Spleen (tissue), 13 donors: ENCODE measurements at places on chromosomes 11 and 22. TPM values are rescaled to one million over a fixed set of nuclear protein-coding genes. Genes with fewer than 3 reads are reported as not detected.

GRCh38 chr22:41048791-41049717 lies 43.3 kb upstream of the EP300 start:
- no peaks in the 10 kb centered on the region for H3K36me3 ChIP-seq
- peak overlapping the region; percentile 64 for H3K27ac ChIP-seq
- peak; percentile 76 for DNase-seq
- H3K4me1 ChIP-seq: peaks cover 38% of the 10 kb centered on the region
- H3K27me3 ChIP-seq: no peaks in the 10 kb centered on the region
- H3K4me3 ChIP-seq: no peak overlapping the region

DNA sequence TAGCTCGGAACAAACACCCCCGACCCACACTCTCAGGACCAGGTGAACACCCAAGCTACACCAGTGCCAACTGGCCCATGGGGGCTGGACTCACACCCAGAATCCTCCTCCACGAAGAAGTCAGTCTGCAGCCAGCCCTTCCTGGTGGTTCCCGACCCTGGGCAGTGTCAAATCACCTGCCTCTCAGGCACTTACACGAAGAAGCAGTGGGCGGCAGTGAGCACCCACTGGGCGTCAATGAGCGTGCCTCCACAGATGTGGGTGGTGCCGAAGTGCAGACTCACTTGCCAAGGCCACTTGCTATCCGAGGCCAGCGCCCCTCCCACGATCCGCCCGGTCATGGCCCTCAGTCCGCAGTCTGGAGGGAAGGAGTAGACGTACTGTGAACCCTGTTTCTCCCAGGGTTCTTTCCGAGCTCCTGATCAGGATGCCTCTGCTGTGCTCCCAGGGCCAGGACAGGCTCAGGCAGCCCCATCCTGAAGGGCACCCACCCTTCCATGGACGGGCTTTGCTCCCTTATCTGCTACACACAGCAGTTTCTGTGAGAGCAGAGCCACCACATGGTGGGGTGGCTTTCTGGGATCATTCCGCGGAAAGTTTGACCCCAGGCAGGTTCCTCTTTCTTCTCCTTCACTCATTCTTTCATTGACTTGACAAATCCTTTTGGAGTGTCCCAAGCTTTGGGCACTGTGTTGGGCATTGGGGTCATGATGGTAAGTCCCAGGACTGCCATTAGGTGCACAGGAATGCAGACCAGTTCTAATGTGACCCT lies 19.4 kb downstream of the TMPRSS13 start:
- no peaks in the 10 kb centered on the region for H3K27me3 ChIP-seq
- no peak overlapping the region for H3K4me3 ChIP-seq
- no peaks in the 10 kb centered on the region for H3K36me3 ChIP-seq
- H3K27ac ChIP-seq: no peak overlapping the region

DNA sequence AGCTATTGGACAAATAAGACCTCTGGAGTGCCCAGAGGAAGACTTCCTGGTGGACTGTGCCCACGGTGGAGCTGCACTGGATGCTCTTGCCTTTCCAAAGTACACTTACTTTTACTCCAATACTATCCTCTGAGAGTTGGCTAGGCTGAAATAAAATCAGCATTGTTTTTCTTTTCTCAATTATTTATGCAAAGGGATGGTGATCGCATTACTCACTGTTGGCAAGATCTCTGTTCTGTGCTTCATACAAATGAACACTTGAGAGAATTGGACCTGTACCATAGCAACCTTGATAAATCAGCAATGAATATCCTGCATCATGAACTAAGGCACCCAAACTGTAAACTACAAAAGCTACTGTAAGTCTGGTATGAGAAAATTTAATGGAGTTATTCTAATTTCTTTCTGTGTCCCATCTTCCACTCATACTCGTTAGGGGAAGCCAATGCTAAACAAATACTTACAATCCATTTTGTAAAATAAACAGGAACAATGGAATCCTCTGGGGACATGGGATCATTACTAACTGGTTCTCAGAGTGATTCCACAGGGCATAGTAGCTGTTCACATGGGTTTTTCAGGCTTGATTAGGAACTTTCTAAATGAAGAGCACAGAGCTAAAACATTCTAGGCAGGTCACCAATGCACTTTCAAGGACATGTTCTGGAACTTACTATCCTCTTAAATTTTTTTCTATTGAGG lies 26.3 kb downstream of the NLRP14 start:
- H3K4me1 ChIP-seq: no peaks in the 10 kb centered on the region
- H3K36me3 ChIP-seq: no peaks in the 10 kb centered on the region
- no peak for DNase-seq
- no peak overlapping the region for H3K27ac ChIP-seq
- H3K27me3 ChIP-seq: no peaks in the 10 kb centered on the region

DNA sequence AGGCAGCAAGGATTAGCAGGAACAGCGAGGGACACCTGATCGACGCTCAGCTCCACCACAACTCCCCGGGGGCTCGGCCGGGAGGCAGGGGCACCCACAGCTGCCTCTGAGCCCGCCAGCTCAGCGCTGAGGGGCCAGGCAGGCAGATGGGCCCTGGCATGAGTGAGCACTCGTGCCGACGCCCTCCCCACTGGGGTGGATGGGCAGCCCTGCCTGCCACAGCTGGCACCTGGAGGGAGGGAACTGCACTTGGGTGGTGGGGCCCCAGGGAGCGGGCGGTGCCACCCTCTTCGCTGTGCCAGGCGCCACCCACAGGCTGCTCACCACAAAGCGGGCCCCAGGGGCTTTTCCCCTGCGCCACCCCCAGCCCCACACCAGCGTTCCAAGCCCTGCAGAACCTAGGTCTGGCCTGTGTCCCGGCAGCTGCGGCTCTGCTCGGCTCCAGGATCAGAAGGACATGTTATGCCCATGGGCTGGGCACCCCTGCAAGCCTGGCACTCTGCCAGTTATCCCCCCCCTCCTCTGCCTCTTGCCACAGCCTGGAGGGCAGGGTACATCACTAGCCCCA lies 28.8 kb downstream of the WNT7B start:
- H3K4me3 ChIP-seq: no peak overlapping the region
- H3K4me1 ChIP-seq: peaks cover 17% of the 10 kb centered on the region
- H3K36me3 ChIP-seq: no peaks in the 10 kb centered on the region
- DNase-seq: peak; percentile 81

GRCh38 chr11:55714982-55715888 lies 53.2 kb downstream of the OR4C6 start:
- H3K27me3 ChIP-seq: no peaks in the 10 kb centered on the region
- H3K27ac ChIP-seq: no peak overlapping the region
- H3K4me3 ChIP-seq: no peak overlapping the region
- no peaks in the 10 kb centered on the region for H3K4me1 ChIP-seq

GRCh38 chr11:44033411-44033850 lies 14.3 kb upstream of the ACCSL start:
- no peaks in the 10 kb centered on the region for H3K27me3 ChIP-seq
- no peak overlapping the region for H3K27ac ChIP-seq
- H3K4me1 ChIP-seq: no peaks in the 10 kb centered on the region
- no peak for DNase-seq

- DNase-seq: no peak
- H3K27me3 ChIP-seq: no peaks in the 10 kb centered on the region
- peaks cover 8% of the 10 kb centered on the region for H3K4me1 ChIP-seq
- peak overlapping the region; percentile 65 for H3K27ac ChIP-seq
Measured at GRCh38 chr22:30717331-30717921, 22.8 kb downstream of the OSBP2 start.

DNA sequence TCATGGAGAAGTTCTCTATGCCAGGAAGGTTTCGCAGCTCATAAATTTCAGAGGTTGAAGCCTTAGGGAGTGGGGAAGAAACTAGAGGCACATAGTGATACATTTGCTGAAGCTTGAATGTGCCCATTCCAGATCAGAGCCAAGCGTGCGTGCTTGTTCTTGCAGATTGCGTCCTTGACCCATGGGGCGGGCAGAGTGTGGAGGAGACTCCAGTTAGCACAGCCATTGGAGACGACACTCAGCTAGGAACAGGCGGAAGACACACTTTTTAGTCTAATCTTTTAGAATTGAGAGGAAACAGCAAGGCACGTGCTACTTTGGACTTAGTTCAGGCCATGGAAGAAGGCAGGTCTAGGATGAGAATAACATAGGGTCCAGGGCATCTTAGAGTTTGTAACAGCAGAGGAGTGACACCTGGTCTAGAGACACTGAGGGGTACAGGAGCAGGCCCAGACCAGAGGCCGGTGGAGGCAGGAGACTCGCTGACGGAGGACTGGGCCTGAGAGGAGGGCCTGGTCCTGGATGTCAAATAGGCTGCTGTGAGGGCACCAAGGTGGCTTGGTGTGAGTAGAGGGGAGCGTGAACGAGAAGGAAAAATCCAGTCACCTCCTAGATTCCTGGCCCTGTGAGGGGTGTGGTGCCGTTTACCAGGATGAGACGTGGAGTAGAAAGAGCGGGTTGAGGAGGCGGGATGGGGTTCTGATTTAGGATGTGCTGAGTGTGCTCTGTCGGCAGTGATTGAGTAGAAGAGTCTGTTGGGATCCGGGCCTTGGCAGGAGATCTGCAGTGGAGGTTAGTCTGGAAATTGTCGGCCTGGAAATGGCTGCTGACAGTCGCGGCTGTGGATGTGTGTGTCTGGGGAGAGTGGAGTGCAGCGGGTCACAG lies 154.7 kb downstream of the TBC1D22A start:
- H3K27me3 ChIP-seq: no peaks in the 10 kb centered on the region
- H3K36me3 ChIP-seq: peaks cover 50% of the 10 kb centered on the region
- no peaks in the 10 kb centered on the region for H3K4me1 ChIP-seq
- H3K4me3 ChIP-seq: no peak overlapping the region

GRCh38 chr11:67640021-67640757 lies 626 bp upstream of the TBX10 start:
- no peaks in the 10 kb centered on the region for H3K36me3 ChIP-seq
- peaks cover 31% of the 10 kb centered on the region for H3K27me3 ChIP-seq
- no peak overlapping the region for H3K4me3 ChIP-seq
- H3K4me1 ChIP-seq: no peaks in the 10 kb centered on the region

GRCh38 chr22:33851821-33852384 lies 68.4 kb downstream of the LARGE1 start:
- no peaks in the 10 kb centered on the region for H3K27me3 ChIP-seq
- H3K4me3 ChIP-seq: no peak overlapping the region
- no peaks in the 10 kb centered on the region for H3K36me3 ChIP-seq
- H3K27ac ChIP-seq: no peak overlapping the region
- H3K4me1 ChIP-seq: peaks cover 23% of the 10 kb centered on the region
- no peak for DNase-seq

GRCh38 chr11:22703040-22703439 lies 36.6 kb downstream of the GAS2 start:
- no peak overlapping the region for H3K4me3 ChIP-seq
- DNase-seq: no peak
- no peaks in the 10 kb centered on the region for H3K36me3 ChIP-seq
- H3K27me3 ChIP-seq: no peaks in the 10 kb centered on the region
- H3K27ac ChIP-seq: no peak overlapping the region

DNA sequence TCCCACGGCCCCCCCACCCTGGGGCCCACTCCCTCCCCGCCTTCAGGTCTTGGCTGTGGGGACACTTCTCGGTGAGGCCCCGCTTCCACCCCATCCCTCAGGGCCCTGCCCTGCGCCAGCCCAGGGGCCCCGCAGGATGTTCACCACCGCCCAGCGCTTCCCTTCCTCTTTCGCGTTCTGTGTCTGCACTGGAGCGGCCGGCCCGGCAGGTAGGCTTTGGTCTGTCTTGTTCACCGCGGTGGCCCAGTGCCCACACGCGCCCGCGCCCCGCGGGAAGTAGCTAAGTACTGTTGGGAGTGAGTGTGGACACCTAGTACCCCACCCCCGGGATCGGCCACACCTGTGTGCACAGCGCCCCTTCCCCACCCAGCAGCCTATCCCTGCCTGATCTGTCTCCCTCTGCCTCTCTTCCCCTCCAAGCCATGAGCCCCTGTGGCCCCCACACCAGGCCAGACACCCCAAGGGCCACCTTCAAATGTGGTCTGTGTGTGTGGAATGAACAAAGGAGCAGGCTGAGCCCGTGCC lies 85.4 kb downstream of the WNT7B start:
- no peaks in the 10 kb centered on the region for H3K4me1 ChIP-seq
- H3K27me3 ChIP-seq: peaks cover 87% of the 10 kb centered on the region
- no peak overlapping the region for H3K27ac ChIP-seq
- peak; percentile 50 for DNase-seq

DNA sequence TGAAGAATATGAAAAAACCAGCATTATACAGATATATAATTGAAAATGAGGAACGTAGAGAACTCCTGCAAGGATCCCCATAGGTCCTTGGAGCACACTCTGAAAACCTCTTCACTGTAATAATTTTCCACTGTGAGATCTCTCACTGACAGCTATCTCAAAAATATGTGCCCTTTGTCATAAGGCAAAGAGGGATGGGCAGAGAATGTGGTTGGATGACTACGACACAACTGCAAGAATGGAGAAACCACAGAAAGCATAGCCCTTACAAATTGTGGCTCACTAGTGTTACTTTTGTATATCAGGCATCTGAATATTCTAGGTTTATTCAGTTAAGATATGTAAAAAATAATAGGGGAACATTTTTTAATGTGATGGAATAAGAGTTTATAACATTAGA lies 7.9 kb upstream of the CTSC start:
- no peak overlapping the region for H3K27ac ChIP-seq
- peaks cover 12% of the 10 kb centered on the region for H3K4me1 ChIP-seq
- H3K4me3 ChIP-seq: no peak overlapping the region
- no peaks in the 10 kb centered on the region for H3K36me3 ChIP-seq

DNA sequence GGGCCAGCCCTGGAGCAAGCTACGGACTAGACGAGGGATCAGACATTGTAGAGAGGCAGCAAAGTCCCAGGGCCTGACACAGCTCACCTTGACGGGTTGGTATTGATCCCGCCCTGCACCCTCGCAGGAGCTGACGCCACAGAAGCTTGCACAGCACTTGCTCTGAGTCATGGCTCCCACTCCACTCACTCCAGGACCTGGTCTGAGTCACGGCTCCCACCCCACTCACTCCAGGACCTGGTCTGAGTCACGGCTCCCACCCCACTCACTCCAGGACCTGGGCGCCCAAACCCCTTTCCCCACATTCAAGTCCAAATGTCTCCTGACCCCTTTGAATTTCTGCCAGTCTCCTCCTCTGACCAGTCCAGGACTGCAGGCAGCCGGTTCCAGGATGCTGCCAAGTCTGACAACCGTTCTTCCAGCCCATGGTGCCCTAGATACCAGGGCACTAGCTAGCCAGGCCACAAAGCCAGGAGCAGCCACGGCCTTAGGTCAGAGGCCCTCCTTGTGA lies 6.0 kb upstream of the PNPLA5 start:
- no peaks in the 10 kb centered on the region for H3K36me3 ChIP-seq
- H3K27ac ChIP-seq: no peak overlapping the region
- no peak overlapping the region for H3K4me3 ChIP-seq
- no peak for DNase-seq

DNA sequence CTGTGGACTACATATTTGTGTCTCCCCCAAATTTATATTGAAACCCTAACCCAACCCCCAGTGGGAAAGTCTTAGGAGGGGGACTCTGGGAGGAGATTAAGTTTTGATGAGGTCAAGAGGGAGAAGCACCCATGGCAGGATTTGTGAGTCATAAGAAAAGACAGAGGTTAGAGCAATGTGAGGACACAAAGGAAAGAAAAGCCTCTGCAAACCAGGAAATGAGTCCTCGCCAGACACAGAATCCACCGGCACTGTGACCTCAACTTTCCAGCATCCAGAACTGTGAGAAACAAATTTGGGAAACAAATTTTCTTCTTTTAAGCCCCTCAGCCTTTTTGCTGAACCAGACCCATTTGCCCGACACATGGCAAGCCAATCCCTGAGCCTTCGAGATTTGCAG lies 397.0 kb downstream of the NTM start:
- H3K27ac ChIP-seq: no peak overlapping the region
- DNase-seq: no peak
- no peaks in the 10 kb centered on the region for H3K27me3 ChIP-seq
- H3K4me3 ChIP-seq: no peak overlapping the region

GRCh38 chr11:64839335-64839734 lies 5.1 kb downstream of the CDC42BPG start:
- DNase-seq: peak; percentile 69
- H3K27me3 ChIP-seq: no peaks in the 10 kb centered on the region
- H3K27ac ChIP-seq: no peak overlapping the region
- H3K36me3 ChIP-seq: peaks cover 23% of the 10 kb centered on the region
- H3K4me1 ChIP-seq: no peaks in the 10 kb centered on the region
- H3K4me3 ChIP-seq: no peak overlapping the region

Gene TMEM45B
- total RNA-seq: 0.94 TPM

Gene SMTNL1
- total RNA-seq: not detected

Gene DERL3
- 44.3 TPM for total RNA-seq

Gene NRGN
- total RNA-seq: 29.0 TPM
